ENCODE measurements at places on chromosomes 3 and 15. TPM values are rescaled to one million over a fixed set of nuclear protein-coding genes. Genes with fewer than 3 reads are reported as not detected.

LPCAT4 gene
- 57.4 TPM for total RNA-seq

CNOT10 gene
- total RNA-seq, result 54.9 TPM

RPL39L gene
- total RNA-seq, result 13.1 TPM

ZNF106 gene
- 50.0 TPM for total RNA-seq

CPNE9 gene
- 0.16 TPM for total RNA-seq

GALNT15 gene
- not detected for total RNA-seq

TRIM42 gene
- not detected for total RNA-seq

ATP2C1 gene
- total RNA-seq, result 68.4 TPM

CNTN3 gene
- total RNA-seq, result not detected
